ENCODE measurements at places on chromosomes 7 and 10.

- DNase-seq, result peak; percentile 38
These were observed 1.2 kb downstream of the PIP4K2A start for GRCh38 chr10:22712956-22713852.

DNA sequence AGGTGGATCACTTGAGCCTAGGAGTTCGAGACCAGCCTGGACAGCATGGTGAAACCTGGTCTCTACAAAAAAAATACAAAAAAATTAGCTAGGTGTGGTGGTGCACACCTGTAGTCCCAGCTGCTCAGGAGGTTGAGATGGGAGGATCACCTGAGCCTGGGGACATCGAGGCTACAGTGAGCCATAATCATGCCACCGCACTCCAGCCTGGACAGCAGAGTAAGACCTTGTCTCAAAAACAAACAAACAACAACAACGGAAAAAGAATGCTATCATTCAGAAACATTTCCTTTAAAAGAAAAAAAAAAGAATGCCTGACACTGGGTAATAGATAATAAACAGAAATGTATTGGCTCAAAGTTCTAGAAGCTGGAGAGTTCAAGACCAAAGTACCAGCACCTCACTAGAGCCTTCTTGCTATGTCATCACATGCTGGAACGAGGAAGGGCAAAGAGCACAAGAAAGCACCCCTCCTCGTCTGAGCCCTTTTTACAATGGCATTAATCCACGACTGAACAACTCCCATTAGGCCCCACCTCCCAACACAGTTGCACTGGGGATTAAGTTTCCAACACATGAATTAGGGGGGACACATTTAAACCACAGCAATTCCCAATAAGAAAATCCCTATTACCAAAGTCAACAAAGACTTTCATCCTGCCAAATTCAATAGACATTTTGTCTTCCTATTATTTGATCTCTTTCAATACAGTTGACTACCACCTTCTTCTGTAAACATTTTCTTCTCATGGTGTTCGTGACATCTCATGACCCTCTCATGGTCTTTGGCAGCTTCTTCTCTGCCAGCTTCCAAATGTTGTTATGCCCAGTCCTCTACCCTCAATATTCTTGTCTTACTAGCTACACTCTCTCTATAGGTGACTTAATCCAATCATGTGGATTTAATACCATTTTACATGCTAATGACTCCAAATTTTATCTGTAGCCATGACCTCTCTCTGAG is 20.0 kb downstream of the AKR1D1 start:
- DNase-seq, result no peak

DNA sequence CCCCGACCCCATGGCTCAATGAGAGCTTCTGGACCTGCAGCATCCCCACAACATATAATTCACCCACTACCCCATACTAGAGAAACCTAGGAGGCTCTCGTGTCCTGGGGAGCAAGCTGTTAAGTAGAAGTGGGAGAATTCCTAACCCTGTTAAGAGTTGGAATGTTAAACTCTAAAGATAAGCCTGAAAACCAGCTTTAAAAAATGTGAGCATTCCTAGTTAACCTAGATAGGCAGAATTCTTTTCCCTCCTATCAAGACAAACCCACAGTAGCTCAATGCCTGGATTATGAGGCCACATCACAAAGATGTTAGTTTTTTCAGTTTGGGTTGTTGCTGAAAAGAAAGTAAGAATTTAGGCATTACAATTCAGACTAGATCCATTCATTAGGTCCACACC is 42.9 kb downstream of the GRM8 start:
- no peak for DNase-seq

- no peak for DNase-seq
These were observed 4.6 kb upstream of the ARHGAP22 start for GRCh38 chr10:48609441-48609840.

GRCh38 chr7:151695951-151696541 is 176.4 kb upstream of the RHEB start:
- peak; percentile 47 for DNase-seq

- DNase-seq, result no peak
These were observed 31.0 kb upstream of the PFKP start for GRCh38 chr10:3036155-3037021.

- peak; percentile 59 for DNase-seq
These were observed 95.0 kb upstream of the AGBL3 start for GRCh38 chr7:134891262-134891695.

Data from NCI-H345 (cell line).